Adipose tissue (tissue), 3 donors: ENCODE measurements at places on chromosomes 13 and 19. TPM values are rescaled to one million over a fixed set of nuclear protein-coding genes. Genes with fewer than 3 reads are reported as not detected.

KIR2DL3 gene
- not detected for polyA plus RNA-seq

ATP8B3 gene
- 0.33 TPM for polyA plus RNA-seq

SOHLH2 gene
- polyA plus RNA-seq: 0.07 TPM

RGS9BP gene
- polyA plus RNA-seq: 0.03 TPM

TSEN34 gene
- polyA plus RNA-seq: 32.8 TPM

ZNF497 gene
- polyA plus RNA-seq: 0.22 TPM

ICAM4 gene
- polyA plus RNA-seq: 0.06 TPM

B3GNT8 gene
- polyA plus RNA-seq: 0.89 TPM

ANGPTL8 gene
- polyA plus RNA-seq: 16.9 TPM

DNAJC15 gene
- 10.7 TPM for polyA plus RNA-seq

CEACAM7 gene
- polyA plus RNA-seq: 0.23 TPM

CPB2 gene
- 0.14 TPM for polyA plus RNA-seq

PRKD2 gene
- 41.5 TPM for polyA plus RNA-seq

NLRP7 gene
- polyA plus RNA-seq: not detected

APOC1 gene
- 40.3 TPM for polyA plus RNA-seq

GSX1 gene
- not detected for polyA plus RNA-seq

INSL3 gene
- 0.45 TPM for polyA plus RNA-seq

IGFL1 gene
- polyA plus RNA-seq: not detected

MYO1F gene
- polyA plus RNA-seq: 2.0 TPM

LILRB1 gene
- polyA plus RNA-seq: 1.3 TPM

F2RL3 gene
- polyA plus RNA-seq: 17.7 TPM

CYP4F11 gene
- 0.18 TPM for polyA plus RNA-seq

FLT3 gene
- polyA plus RNA-seq: 1.8 TPM

BIVM gene
- polyA plus RNA-seq: 6.3 TPM

IQCN gene
- polyA plus RNA-seq: 1.3 TPM

ZNF99 gene
- not detected for polyA plus RNA-seq

KCTD4 gene
- polyA plus RNA-seq: 0.37 TPM

LYPD3 gene
- 7.3 TPM for polyA plus RNA-seq

MEF2B gene
- polyA plus RNA-seq: 0.23 TPM

ZSCAN1 gene
- 0.28 TPM for polyA plus RNA-seq

PABPC3 gene
- 0.12 TPM for polyA plus RNA-seq

ZNF544 gene
- 10.1 TPM for polyA plus RNA-seq

RAB3A gene
- polyA plus RNA-seq: 5.2 TPM

ZNF837 gene
- polyA plus RNA-seq: 1.0 TPM

PSG2 gene
- not detected for polyA plus RNA-seq

LRRC63 gene
- 0.34 TPM for polyA plus RNA-seq

ZNF208 gene
- 0.97 TPM for polyA plus RNA-seq

ZNF525 gene
- 1.8 TPM for polyA plus RNA-seq
